Hematopoietic multipotent progenitor cell treated with erythropoietin and hydrocortisone succinate and interleukin-3 and kit ligand, for 8 days (in vitro differentiated cells): ENCODE measurements at places on chromosomes 6 and 20.
A peak's percentile ranks its signal among the peaks of the same experiment; 100 is the strongest.

GRCh38 chr20:13298692-13299373 is 77.8 kb downstream of the ISM1 start:
- no peak for DNase-seq

DNA sequence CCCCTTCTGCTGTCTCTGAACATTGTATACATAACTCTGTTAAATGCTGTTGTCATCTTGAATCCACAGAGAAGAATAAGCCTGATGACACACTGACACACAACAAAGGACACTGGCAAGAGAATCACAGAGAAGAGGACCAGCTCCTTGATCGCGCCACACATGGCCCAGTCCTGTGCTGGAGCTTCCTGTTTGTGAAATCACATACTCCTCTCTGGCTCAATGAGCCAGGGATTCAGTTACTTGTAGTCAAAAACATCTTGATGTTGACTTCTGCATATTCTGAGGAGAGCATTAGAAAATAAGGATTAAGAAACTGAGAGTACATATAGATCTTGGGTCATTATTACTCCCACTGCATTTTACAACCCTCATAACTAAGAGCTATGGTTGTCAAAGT is 100.1 kb downstream of the EPB41L2 start:
- no peak for DNase-seq

DNA sequence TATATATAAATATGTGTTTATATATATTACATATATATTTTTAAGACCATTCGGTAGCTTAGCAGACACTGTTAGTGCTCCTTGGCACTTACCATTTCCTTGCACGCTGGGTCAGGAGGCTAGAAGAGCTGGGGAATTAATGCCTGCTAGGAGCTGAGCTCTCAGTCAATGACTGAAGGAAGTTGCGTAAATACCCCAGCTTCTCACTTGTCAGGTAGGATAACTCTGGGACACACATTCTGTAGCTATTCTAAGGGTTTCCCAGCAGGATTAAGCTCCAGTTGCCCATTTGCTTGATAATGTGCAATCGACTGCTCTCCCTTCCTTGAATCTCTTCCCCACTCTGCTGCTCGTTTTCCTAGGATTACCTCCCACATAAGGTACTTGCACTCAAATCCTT is 15.7 kb upstream of the DNAAF9 start:
- DNase-seq: no peak

- no peak for DNase-seq
Observed at GRCh38 chr20:62762376-62762775, 33.9 kb upstream of the MRGBP start.

- no peak for DNase-seq
Observed at GRCh38 chr6:31899882-31900722, 1.8 kb downstream of the ZBTB12 start.

GRCh38 chr6:19408331-19408730 is 428.8 kb upstream of the ID4 start:
- DNase-seq: no peak

DNA sequence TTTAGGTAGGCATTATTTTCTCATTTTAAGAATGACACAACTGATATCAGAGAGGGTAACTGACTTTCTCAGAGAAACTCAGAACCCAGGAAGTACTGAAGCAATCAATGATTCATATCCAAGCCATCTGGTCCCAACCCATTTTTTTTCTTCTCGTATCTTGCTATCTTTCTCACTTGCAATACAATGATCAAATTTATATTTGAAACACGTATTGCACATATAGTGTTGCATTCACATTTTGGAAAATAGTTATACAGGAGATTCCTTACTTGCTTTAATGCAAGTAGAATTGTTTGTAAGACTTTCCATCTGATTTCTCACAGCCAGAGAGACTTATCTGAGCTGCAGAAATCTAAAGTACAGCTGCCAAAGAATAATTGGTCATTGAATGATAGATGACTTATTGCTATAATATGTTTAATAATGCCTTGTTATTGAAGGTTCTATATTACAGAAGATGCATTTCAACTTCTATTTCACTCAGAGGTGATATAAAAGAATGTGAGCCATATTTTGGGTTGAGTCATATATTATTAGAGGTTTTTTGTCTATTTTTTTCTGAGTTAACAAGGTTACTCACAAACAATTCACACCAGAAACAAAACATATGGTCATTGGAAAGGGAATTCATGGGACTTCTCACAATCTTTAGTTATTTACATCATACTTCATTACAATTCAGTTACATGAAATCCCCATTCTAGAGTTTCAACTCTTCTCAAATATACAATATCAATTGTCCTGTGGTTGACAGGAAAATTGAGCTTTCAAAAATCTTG is 337.5 kb upstream of the CITED2 start:
- DNase-seq: peak; percentile 23

GRCh38 chr20:31713312-31714273 is 9.1 kb downstream of the BCL2L1 start:
- no peak for DNase-seq

DNA sequence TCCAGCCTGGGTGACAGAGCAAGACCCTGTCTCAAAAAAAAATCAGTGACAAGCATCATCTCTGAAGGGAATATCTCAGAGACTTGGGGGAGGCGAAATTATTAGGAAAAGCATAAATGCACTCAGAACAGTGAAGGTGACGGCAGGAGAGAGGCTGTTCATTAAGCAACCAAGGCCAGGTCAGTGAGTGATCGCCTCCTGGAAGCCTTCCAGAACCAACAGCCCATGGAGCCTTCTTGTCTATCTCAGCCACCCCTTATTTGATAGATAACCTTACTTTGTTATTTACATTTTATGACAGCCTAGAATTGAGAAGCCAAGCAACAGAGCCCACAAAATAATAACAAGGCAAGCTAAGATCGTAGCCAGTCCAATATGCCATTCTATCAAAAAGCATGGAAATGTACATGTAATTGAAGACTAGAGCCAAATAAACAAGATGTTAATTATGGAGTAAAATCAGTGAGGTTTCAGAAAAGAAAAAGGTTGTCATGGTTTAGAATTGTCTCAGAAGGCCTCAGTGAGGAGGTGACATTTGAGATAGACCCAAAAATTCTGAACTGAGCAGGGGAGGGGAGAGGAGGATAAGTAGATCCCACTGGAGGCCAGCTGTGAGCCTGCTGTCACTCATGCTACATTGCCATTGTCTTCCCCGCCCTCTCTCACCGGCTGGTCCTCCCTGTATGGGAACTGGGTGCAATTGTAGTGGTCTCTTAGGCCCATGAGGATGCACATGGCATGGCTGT is 17.8 kb downstream of the BNIP5 start:
- DNase-seq: no peak

DNA sequence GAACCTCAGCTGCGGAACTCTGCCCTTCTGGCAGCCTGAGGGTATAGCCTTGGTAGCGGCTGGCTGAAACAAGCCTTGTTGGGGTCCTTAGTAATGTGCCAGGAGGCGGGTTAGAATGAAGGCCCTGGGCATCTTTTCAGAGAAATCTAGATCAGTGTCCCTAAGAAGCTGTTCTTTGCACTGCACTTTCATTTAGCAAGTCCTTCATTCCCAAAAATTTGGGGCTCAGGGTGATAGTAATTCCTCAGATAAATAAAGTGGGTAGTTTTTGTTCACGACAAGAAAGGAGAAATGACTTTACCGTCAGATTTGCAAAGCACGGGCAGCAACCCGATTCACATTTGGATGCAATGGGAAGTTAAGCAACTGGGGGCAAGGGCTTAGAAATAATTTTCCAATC is 3.2 kb downstream of the INSM1 start:
- no peak for DNase-seq
